ENCODE measurements at places on chromosomes 1 and 21.

DNA sequence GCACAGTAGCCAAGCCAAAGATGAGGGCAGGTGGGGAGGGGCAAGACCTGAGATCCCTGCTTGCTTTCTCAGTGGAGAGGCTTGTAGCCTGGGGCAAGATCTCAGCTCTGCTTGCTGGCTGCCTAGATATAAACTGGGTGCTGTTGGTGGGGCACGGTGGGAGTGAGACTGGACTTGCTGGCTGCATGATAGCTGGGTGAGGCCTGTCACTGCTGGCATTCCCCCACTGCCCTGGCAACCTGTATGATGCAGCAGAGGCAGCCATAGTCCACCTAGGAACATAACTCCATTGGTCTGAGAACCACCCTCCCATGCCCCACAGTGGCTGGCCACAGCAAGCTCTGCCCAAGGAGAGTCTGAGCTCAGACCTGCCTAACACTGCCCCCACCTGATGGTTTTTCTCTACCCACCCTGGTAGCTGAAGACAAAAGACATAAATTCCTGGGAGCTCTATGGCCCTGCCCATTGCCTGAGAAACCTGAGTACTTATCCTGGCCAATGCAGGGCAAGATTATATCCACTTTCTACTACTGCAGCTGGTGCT lies 261.9 kb upstream of the DEPDC1 start:
- DNase-seq = no peak

- DNase-seq = peak; percentile 89
Measured at GRCh38 chr1:39671433-39671792, 494 bp downstream of the NT5C1A start.

DNA sequence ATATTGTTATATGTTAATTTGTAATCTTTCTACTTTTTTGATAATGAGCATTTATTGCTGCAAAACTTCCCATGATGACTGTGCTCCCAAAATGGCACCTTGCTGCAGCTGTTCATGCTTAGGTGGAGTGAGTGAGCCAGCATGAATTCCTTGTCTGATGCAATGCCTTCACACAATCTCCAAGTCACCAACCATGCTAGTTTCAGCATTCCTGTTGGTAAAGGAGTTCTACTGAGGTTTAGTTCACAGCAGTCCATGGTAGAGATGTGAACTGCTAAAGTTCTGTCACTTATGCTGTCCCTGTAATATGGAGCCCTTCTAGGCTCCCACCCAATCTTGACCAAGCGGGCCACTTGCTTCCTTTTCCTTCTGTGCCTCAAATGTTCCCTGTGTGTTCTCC lies 26.2 kb upstream of the PRKACB start:
- DNase-seq = no peak

GRCh38 chr1:176541663-176542062 lies 78.7 kb downstream of the PAPPA2 start:
- no peak for DNase-seq

GRCh38 chr1:18309552-18310155 lies 171.1 kb upstream of the KLHDC7A start:
- no peak for DNase-seq

- no peak for DNase-seq
Measured at GRCh38 chr1:18569811-18570545, 60.7 kb upstream of the PAX7 start.

GRCh38 chr21:38060533-38060932 lies 144.3 kb upstream of the KCNJ6 start:
- DNase-seq = no peak

DNA sequence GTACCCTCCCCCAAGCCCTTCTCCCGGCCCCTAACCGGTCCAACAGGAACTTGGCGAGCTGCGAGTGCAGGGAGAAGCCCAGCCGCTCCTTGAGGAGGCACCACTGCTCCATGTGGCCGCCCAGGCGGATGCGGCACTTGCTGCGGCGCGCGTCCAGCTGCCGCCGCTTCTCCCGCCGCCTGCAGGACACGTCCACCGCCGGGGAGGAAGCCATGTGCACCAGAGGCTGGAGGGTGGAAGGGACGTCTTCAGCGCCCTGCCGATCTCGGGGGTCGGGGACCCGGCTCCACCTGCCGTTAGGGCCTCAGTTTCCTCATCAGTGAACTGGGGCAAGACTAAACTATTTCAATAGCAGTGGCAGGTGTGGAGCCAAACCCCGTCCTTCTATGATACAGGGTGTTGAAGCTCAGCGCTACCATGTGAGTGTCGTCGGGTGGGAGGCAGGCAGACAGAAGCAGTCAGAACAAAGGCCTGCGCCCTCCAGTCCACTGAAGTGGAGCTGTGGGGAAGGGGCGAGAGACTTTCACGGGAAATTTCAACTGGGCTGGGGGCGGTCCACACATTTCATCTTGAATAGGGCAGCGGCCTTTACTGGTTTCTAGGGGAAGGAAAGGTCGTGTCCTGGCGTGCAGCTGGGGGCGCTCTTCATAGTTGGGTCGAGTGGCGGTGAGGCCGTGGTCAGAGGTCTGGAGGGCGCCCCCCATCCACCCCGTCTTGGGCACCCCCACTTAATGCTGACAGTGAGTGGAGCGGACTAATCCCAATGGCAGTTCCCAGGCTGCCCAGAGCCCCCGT lies 592 bp downstream of the ZNF692 start:
- DNase-seq = peak; percentile 86

- peak; percentile 32 for DNase-seq
Measured at GRCh38 chr1:2358072-2358471, 33.3 kb downstream of the MORN1 start.

GRCh38 chr1:50084389-50084788 lies 24.3 kb upstream of the ELAVL4 start:
- DNase-seq = no peak

DNA sequence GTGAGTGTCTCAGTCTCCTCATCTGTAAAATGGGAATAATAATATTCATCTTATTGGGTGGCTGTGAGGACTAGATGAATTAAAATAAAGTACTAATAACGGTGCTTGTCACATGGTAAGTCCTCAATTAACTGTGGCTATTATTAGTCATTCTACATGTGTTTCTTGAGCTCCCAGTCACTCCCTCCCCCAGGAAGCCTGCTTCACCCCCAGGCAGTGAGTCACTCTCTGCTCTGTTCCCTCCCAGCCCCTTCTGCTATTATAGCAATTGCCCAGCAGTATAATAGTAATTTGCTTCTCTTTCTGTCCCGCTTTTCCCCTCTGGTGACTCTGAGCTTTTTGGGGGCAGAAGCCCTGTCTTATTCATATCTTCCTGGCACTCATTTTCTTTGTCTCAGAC lies 102.0 kb downstream of the BEND5 start:
- no peak for DNase-seq

- DNase-seq = no peak
Measured at GRCh38 chr1:248404024-248404423, 1.2 kb downstream of the OR2T1 start.

GRCh38 chr1:156767879-156768604 lies 707 bp downstream of the PRCC start:
- DNase-seq = no peak

- no peak for DNase-seq
Measured at GRCh38 chr1:38326856-38327255, 280.3 kb upstream of the POU3F1 start.

GRCh38 chr1:94279038-94279437 lies 41.7 kb upstream of the ARHGAP29 start:
- DNase-seq = no peak

DNA sequence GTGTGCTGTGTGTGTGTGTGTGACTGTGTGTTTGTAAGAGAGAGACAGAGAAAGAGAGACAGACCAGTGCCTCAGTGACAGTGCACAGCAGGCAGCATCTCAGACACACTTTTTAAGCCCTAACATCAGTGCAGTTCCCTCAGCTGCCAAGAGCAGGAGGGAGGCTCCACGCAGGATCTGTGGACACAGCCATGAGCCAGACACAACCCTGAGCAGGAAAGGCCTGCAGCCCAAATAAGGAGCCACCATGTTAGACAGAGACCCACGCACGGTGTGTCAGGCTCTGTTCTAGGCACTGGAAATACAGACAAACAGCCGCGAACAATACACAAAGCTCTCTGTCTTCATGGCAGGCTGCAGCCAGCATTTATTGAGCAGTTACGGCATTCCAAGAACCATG lies 445.5 kb downstream of the MATN1 start:
- DNase-seq = no peak

- DNase-seq = no peak
Measured at GRCh38 chr1:117147856-117148588, 26.5 kb upstream of the TRIM45 start.

- no peak for DNase-seq
Measured at GRCh38 chr1:23198373-23198772, 18.9 kb downstream of the HTR1D start.

- DNase-seq = no peak
Measured at GRCh38 chr21:40687625-40688024, 159.3 kb downstream of the DSCAM start.

DNA sequence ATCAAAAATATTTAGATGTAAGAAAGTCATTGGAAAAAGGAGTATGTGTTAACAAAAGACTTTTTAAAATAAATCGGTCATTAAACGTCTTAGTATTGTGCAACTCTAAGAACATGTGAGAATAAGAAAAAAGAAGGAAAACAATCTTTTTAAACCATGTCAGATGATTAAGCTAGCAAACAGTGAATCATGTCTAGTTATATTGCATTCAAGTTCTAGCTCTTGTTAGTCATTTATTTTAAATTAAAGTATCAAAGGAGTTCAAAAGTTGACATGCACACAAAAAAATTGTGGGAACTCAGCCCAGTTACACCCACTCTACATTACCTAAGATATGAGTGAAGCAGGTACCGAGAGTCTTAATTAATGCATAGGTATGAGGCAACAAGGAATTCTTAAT lies 9.8 kb downstream of the FRRS1 start:
- no peak for DNase-seq

- DNase-seq = no peak
Measured at GRCh38 chr1:226681652-226682493, 57.2 kb downstream of the ITPKB start.

DNA sequence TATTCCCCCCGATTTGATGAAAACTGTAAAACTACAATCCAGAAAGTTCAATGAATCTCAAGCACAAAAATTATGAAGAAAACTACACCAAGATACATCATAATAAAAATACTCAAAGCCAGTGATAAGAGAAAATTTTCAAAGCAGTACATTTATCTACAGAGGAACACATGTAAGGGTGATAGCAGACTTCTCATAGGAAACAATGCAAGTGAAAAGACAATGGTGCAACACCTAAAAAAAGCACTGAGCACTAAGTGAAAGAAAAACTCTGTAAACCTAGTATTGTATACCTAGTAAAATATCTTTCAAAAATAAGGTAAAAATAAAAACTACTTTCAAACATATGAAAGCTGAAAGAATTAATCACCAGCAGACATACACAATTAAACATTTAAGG lies 76.1 kb upstream of the IRF2BP2 start:
- DNase-seq = no peak

Data from Right ventricle myocardium inferior (tissue), 1 donor.